ENCODE measurements at places on chromosomes 11 and 22.

DNA sequence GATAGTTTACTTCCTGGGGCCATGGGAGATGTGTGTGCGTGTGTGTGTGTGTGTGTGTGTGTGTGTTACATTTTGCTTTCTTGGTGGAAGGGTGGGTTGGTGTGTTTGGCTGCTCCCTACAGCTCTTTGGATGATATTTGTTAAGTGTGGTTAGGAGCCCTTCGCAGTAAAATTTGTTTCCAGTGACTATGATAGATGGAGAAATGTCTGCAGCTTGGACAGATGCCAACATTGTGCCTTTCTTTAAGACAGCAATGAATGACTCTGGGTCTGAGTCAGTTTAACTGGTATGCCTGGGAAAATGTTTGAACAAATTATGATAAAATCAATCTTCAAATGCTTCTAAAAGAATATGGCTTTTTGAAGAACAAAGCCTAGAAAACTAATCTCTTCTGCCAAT lies 102.7 kb upstream of the TRPC6 start:
- no peak for DNase-seq

DNA sequence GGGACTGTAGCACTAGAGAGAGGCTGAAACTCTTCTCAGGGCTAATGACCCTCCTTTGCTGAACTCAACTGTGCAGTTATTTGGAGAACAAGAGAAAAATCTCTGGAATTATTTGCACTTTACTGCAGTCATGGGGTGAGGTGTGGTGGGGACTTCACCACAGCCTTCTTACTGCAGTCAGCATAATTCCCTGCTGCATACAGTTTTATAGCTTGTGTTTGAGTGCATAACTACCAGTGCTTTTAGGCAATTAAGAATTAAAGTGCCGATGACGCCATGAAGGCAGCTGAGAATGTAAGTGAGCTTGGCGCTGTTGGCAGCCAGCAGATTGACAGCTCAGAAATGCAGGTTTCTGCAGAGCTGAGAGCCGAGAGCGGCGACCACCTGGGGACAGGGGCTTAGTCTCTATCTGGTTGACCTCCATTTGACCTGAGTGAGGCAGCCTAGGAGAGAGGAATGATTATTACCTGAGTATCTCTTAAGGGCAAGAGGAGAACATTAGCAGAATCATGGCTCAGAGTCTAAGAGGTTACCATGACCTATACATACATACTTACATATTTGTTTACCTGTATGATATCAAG lies 830.0 kb downstream of the NTM start:
- no peak for DNase-seq

GRCh38 chr22:22787786-22788459 lies 99.7 kb upstream of the IGLL5 start:
- peak; percentile 29 for DNase-seq

DNA sequence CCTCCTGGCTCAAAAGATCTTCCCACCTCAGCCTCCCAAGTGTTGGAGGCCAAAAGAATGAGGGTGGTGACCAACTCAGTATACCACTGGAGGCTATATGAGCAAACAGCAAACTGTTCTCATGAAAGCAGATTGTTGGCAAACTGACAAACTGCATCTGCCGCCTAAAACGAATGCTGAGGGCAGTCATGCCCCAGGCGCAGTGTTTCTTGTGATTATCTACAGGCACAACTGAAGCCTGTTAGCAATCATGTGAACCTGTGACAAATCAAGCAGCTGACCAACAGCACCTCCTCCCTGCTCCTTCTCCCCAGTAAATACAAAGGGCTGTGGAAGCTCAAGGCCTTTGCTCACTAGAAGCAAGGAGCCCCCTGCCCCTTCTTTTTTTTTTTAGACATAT lies 47.8 kb downstream of the BTBD10 start:
- no peak for DNase-seq

- DNase-seq: no peak
Measured at GRCh38 chr22:36166518-36167220, 6.1 kb upstream of the APOL3 start.

DNA sequence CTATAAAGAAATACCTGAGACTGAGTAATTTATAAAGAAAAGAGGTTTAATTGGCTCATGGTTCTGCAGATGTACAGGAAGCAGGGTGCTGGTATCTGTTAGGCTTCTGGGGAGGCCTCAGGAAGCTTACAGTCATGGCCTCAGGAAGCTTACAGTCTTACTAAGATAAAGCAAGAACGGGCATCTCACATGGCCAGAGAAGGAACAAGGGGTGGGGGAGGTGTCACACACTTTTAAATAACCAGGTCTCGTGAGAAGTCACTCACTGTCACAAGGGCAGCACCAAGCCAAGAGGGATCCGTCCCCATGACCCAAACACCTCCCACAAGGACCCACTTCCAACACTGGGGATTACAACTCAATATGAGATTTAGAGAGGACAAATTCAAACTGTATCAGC lies 192.8 kb upstream of the B3GAT1 start:
- no peak for DNase-seq

DNA sequence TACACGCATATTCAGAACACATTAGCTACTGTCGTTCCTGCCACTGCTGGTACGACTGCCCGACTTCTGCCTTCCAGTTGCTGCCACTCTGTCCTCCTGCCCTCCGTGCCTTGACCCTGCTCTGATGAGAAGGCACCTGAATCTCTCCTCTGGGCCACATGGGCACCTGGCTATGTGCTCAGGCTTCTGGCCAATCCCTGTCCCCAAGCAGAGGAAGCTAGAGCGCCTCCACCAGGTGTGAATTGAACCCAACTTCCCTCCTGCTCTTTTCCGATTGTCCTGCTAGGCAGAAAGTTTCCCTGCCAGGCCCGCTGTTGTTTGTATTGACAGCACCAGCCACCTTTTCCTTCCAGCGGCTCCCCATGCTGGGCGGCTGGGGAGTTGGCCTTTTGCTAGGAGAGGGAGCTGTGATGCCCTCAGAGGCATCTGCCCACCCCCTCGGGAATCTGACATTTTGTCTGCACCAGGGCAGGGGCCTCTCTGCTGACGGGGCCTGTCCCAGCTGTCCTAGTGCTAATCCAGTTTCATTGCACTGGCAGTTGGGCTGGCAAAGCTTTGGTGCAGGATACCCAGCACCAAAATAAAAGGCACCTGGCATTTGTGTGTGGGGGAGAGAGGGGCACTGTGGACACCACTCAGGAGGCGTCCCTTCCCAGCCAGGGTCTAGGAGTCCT lies 118.0 kb downstream of the GRIK4 start:
- no peak for DNase-seq

DNA sequence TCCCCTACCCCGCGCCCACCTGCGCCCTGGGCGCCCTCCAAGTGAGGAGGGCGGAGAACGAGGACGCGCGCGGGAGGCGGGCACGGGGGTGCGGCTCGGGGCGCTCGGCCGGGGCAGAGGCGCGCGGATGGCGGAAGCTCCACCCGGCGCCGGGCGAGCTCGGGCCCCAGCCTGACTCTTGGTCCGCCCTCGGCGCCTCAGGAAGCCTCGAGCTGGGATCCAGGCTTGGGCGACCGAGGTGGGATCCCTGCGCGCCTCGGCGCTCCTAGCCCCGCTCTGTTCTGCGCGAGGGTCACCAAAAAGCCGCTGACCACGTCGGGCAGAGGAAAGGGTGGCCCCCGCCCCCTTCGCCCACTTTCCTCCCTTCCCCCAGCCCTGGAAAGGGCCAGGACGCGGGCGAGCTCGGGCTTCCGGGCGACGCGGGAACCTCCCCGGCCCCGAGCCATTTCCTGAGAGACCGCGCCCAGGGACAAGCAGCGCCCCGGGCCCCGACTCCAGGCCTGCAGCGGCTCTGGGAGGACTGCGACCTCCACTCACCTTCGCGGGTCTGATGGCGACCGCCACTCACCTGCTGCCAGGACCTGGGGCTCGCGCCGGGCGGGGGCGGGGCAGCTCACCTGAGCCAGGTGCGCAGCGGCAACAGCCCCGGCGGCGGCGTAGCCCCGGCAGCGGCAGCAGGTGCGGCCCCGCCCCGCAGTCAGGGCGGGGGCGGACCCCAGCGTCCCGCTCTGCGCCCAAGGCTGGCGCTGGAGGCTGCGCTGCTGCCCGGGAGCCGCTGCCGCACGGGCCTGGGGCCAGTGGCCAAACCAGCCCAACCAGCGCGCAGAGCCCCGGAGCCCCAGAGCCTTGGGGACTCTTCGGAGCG lies 2.2 kb upstream of the SIGIRR start:
- DNase-seq: no peak

DNA sequence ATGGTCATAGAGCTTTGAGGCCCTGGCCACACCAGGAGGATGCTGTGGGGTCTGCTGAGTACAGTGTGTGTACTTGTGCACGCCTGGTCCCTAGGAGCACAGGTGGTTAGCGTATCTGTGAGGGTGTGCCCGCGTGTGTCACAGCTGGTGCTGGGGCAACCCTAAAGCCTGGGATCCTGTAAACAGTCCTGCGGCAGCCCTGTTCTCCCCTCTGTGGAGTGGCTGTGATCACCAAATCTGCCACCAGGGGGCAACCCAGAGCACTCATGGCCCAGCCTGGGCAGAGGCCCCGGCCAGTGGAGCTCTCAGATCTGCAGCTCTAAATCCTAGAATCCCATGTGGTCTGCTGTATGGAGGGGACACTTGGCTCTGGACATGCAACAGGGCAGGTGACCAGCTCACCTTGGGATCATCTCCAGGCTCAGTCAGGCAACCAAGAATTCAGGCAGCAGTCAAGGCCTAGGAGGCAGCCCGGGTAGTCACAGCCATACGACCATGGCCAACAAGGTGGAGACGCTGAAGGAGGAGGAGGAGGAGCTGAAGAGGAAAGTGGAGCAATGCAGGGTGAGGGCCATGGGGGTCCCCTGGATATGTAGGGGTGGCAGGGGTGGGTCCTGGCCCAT lies 3.9 kb downstream of the SH3BP1 start:
- DNase-seq: peak; percentile 85

DNA sequence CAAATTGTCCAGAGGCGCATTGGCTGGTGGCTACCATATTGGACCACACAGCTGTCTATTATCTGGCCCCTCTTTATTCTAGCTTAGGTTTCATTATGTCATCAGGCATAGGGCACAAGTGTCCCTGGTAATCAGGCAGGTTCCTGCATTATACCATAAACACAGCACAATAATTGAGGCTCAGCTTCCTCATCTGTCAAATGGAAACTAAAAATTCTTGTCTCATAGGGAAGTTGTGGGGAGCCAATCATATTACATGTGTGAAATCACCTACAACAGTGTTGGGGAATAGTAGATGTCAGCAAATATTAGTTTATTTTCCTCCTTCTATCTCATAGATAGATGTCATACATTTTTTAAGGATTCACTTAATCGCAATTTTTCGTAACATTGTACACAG lies 231.0 kb upstream of the SORL1-AS1 start:
- DNase-seq: no peak

DNA sequence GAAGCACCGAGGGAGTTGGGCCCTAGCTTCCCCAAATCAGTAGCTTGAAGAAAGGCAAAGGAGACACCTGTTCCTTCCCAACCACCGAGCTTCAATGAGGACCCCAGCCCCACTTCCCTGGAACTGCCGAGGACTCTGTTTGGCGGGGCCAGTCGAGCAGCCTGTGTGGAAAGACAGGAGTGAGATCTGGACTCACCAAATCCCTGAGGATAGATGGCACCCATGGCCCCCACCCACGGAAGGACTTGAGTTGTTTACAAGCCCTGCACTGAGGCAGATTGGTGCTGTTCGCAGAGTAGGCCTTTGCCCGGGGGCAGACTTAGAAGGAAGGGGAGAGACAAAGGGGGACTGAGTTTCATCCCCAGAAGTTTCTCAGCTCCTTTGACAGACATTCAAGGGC lies 64.6 kb downstream of the FEZ1 start:
- no peak for DNase-seq

DNA sequence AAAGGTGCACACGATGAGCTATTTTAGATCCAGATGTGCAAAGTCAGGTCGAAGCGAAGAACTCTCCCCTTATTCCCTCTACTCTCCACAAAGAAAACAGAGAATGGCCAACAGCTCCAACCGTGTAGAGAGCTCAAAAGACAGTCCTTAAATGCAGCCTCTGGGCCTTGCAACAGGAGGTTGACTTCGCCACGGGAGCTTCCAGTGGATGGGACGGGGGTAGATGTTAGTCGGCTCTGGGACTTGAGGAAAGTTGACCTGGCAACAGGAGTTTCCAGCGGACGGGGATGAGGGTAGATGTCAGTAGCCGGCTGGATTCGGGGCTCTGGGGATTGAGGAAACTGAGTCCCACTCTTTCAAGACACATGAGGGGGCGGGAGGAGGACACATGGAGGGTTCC lies 450.4 kb downstream of the BRD1 start:
- DNase-seq: no peak

DNA sequence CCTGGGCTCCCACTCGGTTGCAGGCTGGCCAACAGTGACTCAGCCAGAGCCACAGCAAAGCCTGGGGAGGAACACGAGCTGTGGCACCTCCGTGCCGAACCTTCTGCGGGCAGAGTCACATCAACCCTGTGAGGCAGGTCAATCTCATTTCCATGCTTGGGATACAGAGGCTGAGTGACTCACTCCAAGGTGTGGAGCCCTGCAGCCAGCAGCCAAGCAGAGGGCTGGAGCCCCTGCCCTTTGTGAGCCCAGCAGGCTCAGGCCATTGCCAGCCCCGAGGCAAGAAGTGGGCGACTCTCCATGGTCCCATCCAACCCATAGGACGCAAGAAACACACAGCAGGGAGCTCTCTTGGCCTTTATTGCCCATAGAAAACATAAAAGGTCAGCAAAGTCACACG lies 21.4 kb downstream of the CSNK1E start:
- no peak for DNase-seq

GRCh38 chr11:85884581-85885021 lies 29.4 kb downstream of the CCDC83 start:
- DNase-seq: no peak

DNA sequence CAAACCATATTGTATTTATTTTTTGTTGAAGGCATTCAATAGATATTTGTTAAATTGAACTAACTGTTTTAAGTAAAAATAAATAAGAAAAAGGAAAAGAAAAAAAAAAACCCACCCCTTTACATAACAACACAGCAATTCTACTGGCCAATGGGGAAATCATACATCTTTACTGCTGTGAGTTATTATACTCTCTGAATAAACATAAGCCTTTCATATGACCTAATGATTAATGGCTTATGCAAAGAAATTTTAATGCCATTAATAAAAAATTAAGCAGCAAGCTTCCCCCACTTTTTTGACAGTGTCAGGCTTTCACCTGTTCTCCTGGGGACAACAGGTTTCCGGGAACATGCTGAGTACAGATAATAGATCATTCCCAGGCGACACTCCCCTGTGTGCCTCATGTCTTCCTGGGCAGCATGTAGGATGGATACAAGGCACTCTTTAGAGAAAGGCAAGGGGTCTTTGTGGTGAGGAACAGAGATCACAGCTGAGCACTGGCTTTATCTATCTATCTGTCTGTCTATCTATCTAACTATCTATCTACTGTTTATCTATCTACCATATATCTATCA lies 676.0 kb downstream of the NTM start:
- DNase-seq: no peak

DNA sequence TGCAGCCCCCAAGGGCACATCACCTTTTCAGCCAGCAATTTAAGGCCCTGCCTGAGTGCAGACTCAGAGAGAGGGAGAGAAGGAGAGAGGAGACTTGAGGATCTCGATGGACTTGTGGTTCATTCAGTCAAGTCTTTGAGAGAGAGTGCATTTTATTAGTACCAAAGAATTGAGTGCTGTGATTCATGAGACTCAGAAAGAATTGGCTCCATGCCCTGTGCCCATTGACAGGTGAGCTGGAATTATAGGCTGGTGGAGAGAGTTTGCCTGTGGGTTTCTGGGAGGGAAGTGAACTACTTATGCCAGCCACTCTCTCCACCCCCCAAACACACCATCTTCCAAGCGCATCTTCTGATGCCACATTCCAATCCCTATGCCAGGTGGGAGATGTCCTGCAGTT lies 236.8 kb downstream of the MN1 start:
- DNase-seq: no peak
